ENCODE measurements at places on chromosomes 12 and 14. TPM values are rescaled to one million over a fixed set of nuclear protein-coding genes. Genes with fewer than 3 reads are reported as not detected.

DNA sequence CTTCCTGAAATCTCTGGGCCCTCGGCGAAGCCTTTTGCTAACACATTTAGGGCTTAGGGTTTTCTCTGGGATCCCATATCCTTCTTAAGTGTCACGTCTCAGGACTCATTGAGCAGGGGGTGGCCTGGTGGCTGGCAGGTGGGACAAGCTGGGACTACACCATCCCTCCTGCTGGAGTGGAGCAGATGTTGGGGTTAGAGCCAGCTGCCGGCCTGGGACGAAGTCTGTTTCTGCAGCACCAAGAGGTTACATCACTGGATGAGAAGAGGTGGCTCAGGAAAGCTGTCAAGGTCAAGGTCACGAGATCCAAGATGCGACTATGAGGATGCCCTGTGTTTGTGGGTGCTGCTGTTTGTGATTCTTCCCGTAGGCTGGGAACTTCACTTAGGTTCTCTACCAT lies 16.3 kb downstream of the SMCO2 start:
- no peak for DNase-seq
- no peaks in the 10 kb centered on the region for H3K36me3 ChIP-seq
- no peaks in the 10 kb centered on the region for H3K27me3 ChIP-seq

- no peaks in the 10 kb centered on the region for H3K27me3 ChIP-seq
- H3K27ac ChIP-seq: no peak overlapping the region
- H3K4me3 ChIP-seq: no peak overlapping the region
- no peaks in the 10 kb centered on the region for H3K4me1 ChIP-seq
- H3K36me3 ChIP-seq: no peaks in the 10 kb centered on the region
These were observed 35.0 kb downstream of the KITLG start for GRCh38 chr12:88544991-88545980.

MLEC gene
- total RNA-seq: 124 TPM

TAS2R20 gene
- total RNA-seq: 3.6 TPM

FITM1 gene
- not detected for total RNA-seq

EML1 gene
- 31.8 TPM for total RNA-seq

MANSC4 gene
- total RNA-seq: not detected

SMCO2 gene
- 0.41 TPM for total RNA-seq

GRCh38 chr14:90523961-90524875 lies 127.4 kb downstream of the CALM1 start:
- H3K4me1 ChIP-seq: peaks cover 15% of the 10 kb centered on the region
- no peaks in the 10 kb centered on the region for H3K27me3 ChIP-seq
- no peak overlapping the region for H3K27ac ChIP-seq
- DNase-seq: no peak

DNA sequence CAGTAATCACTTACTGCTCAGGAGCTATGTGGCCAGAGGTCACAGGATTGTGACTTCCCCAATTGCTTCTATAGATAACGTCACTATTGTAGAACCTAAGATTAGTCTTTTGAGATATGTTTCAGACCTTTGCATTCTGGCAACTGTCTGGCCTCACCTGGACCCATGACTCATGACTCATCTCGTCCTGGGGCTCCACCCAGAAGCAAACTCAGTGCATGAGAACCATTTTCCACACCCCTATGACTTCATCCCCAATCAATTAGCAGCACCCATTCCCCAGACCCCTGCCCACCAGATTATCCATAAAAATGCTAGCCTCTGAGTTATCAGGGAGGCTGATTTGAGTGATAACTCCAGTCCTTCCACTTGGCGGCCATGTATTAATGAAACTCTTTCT lies 186.9 kb downstream of the EMP1 start:
- H3K27me3 ChIP-seq: no peaks in the 10 kb centered on the region
- H3K4me3 ChIP-seq: no peak overlapping the region
- DNase-seq: no peak
- no peaks in the 10 kb centered on the region for H3K36me3 ChIP-seq
- no peaks in the 10 kb centered on the region for H3K4me1 ChIP-seq

GRCh38 chr12:74394647-74395046 lies 143.0 kb upstream of the ATXN7L3B start:
- no peak overlapping the region for H3K4me3 ChIP-seq
- DNase-seq: no peak
- H3K4me1 ChIP-seq: no peaks in the 10 kb centered on the region
- no peaks in the 10 kb centered on the region for H3K27me3 ChIP-seq

RHEBL1 gene
- 1.1 TPM for total RNA-seq

BBS10 gene
- 11.6 TPM for total RNA-seq

- no peaks in the 10 kb centered on the region for H3K36me3 ChIP-seq
- DNase-seq: peak; percentile 10
- H3K4me3 ChIP-seq: no peak overlapping the region
- H3K27me3 ChIP-seq: no peaks in the 10 kb centered on the region
- no peak overlapping the region for H3K27ac ChIP-seq
These were observed 89.2 kb downstream of the PDZRN4 start for GRCh38 chr12:41277100-41277945.

FGF6 gene
- not detected for total RNA-seq

DNA sequence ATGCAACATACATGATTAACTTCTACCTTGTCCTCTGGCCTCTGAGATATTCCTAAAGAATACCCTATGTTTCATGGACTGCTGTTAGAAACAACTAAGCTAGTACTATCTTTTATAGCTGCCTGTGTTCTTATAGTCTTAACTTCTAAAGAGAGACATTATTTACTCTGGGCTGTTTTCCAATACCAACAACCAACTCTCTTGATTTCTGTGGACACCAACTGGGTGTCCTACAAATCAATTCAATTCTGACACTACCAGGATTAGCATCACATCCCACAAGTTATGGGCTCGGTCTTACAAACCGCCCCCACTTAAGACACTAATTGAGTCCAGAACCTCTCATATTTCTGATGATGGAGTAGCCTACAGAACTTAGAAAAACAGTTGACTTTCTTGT lies 8.3 kb downstream of the XPOT start:
- no peak overlapping the region for H3K4me3 ChIP-seq
- no peak for DNase-seq
- no peaks in the 10 kb centered on the region for H3K4me1 ChIP-seq
- no peaks in the 10 kb centered on the region for H3K27me3 ChIP-seq
- H3K36me3 ChIP-seq: no peaks in the 10 kb centered on the region
- H3K27ac ChIP-seq: no peak overlapping the region

SLCO1B3 gene
- total RNA-seq: not detected

PPFIA2 gene
- 7.3 TPM for total RNA-seq

USP44 gene
- total RNA-seq: 2.8 TPM

GRCh38 chr12:30837595-30837994 lies 82.8 kb upstream of the CAPRIN2 start:
- DNase-seq: no peak
- H3K4me3 ChIP-seq: no peak overlapping the region
- no peak overlapping the region for H3K27ac ChIP-seq
- no peaks in the 10 kb centered on the region for H3K4me1 ChIP-seq
- no peaks in the 10 kb centered on the region for H3K27me3 ChIP-seq
- H3K36me3 ChIP-seq: no peaks in the 10 kb centered on the region

- DNase-seq: no peak
- H3K36me3 ChIP-seq: no peaks in the 10 kb centered on the region
- H3K4me3 ChIP-seq: no peak overlapping the region
- no peak overlapping the region for H3K27ac ChIP-seq
- H3K27me3 ChIP-seq: no peaks in the 10 kb centered on the region
These were observed 723.4 kb upstream of the MDGA2 start for GRCh38 chr14:48398675-48399282.

- H3K27ac ChIP-seq: no peak overlapping the region
- no peak overlapping the region for H3K4me3 ChIP-seq
- H3K4me1 ChIP-seq: no peaks in the 10 kb centered on the region
- no peaks in the 10 kb centered on the region for H3K36me3 ChIP-seq
These were observed 19.4 kb downstream of the NUMB start for GRCh38 chr14:73438993-73439392.

DNA sequence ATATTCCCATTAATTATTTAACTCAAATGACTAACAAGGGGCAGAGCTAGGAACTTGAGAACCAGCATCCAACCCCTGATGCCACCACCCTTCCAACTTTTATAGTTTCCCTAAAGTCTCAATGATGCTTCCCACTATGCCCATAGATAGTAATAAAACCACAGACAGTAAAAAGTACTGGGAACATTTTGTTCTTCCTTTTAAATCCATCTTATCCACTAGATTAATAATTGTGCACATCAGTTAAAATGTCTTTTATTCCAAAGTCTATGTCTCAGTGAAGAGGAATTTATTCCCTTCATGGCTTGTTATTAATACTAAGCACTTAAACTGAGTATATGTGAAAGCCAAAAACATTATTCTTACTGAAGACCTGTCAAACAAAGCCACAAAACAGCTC lies 45.8 kb downstream of the SINHCAF start:
- H3K27ac ChIP-seq: peak overlapping the region; percentile 21
- H3K4me1 ChIP-seq: no peaks in the 10 kb centered on the region
- no peak for DNase-seq

TMEM120B gene
- 12.2 TPM for total RNA-seq

GRCh38 chr12:108832730-108833354 lies 24.5 kb downstream of the SSH1 start:
- peak; percentile 44 for DNase-seq
- H3K27ac ChIP-seq: peak overlapping the region; percentile 17
- no peak overlapping the region for H3K4me3 ChIP-seq
- no peaks in the 10 kb centered on the region for H3K36me3 ChIP-seq
- no peaks in the 10 kb centered on the region for H3K27me3 ChIP-seq

DNA sequence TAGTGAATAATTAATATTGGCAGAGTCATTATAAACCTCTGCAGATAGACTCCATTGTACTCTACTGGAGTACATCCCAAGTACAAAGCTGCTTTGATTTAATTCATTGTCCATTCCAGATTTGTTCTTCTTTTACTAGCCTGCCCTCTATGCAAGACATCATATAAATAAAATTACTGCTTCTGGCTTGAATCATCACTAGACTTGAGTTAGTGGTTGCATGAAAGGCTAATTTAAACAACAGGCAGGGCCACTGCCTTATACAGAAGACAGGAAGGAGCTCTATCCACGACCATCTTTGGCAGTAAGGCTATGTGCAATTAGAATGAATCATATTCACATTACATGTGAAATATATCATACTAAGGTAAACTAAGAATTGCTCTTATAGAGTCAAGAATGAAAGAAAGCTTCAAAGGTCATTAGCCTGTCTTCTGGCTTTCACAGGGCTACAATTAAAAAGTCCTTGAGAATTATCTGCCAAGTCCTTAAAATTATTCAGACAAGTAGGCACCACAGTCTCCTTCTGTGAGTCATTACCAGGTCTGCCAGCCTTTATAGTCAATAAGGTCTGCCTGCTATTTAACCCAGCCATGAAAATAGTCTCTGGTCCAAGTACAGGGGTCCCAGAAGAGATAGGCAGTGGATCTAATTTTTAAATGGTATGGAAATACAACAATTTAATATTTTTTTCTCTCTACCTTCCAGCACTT lies 631.8 kb downstream of the TMTC2 start:
- no peaks in the 10 kb centered on the region for H3K36me3 ChIP-seq
- H3K4me1 ChIP-seq: no peaks in the 10 kb centered on the region
- no peak overlapping the region for H3K27ac ChIP-seq
- no peak overlapping the region for H3K4me3 ChIP-seq
- DNase-seq: no peak

GRCh38 chr12:130549361-130549760 lies 166.7 kb downstream of the RIMBP2 start:
- no peaks in the 10 kb centered on the region for H3K4me1 ChIP-seq
- H3K36me3 ChIP-seq: no peaks in the 10 kb centered on the region
- no peak overlapping the region for H3K4me3 ChIP-seq

DNA sequence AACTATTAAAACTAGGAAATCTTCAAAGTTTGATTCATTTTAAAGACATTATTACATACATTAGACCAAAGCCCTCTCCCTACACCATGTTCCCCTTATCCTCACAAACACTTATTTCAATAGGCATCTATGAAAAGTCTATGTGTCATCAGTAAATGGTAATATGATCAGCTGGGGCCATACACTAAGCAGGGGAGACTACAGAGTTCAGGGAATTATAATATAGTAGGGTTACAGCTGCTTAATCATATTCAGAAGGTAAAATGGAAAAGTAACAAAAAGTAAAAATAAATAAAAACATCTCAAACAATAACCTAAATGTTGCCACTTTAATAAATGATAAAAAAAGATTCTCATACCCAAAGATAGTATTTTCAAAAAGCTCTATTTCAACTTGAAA lies 29.1 kb downstream of the PAWR start:
- H3K4me1 ChIP-seq: no peaks in the 10 kb centered on the region
- H3K27ac ChIP-seq: no peak overlapping the region
- no peak overlapping the region for H3K4me3 ChIP-seq
- no peaks in the 10 kb centered on the region for H3K36me3 ChIP-seq
- H3K27me3 ChIP-seq: no peaks in the 10 kb centered on the region
